ENCODE measurements at places on chromosomes 7 and 10.

GRCh38 chr10:98236862-98237261, 31.1 kb downstream of the LOXL4 start:
- DNase-seq = no peak

- no peak for DNase-seq
These were observed 98.7 kb downstream of the ITIH5 start for GRCh38 chr10:7567911-7568620.

DNA sequence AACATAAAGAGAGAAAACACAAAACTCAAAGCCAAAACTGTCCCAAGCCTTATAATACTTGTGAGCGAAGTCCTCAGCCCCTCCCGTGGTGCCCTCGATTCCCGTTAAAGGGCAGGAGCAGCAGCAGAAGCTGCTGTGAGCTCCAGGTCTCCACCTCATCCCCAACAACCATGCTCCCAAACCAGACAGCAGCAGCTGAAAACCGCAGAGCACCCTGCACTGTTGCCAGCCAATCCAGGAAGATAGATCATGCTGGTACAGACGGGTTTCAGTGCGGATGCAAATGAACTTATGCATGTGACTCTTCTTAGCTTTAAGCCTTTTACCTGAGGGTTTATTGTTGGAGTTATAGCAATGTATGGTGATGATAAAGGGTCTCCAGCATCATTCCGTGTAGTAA, 97.9 kb downstream of the DNAJB6 start:
- no peak for DNase-seq

- no peak for DNase-seq
These were observed 79.4 kb upstream of the DDC start for GRCh38 chr7:50644586-50644985.

DNA sequence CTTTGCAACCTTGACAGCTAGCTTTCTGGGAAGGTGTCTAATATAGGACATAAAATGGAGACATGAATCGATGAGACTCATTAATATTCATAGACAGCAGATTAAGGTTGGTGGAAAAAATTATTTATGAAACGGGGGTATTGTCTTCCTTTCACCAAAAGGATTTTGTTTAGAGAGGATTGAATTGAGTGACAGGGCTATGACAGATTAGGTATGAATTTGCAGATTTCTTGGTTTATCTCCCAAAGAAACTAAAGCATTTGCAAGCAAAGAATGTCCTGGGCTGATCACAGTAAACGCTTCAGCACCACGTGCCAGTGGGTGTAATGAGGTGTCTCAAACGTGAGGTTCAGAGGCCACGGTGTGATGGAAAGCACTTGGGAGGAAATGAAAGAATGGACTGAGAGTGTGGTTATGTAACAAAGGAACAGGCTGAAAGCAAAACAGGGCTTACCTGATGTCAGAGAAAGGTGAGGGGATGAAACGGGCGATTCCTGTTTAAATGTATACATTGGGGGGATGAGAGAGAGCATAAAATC, 329.2 kb upstream of the NPVF start:
- DNase-seq = no peak

DNA sequence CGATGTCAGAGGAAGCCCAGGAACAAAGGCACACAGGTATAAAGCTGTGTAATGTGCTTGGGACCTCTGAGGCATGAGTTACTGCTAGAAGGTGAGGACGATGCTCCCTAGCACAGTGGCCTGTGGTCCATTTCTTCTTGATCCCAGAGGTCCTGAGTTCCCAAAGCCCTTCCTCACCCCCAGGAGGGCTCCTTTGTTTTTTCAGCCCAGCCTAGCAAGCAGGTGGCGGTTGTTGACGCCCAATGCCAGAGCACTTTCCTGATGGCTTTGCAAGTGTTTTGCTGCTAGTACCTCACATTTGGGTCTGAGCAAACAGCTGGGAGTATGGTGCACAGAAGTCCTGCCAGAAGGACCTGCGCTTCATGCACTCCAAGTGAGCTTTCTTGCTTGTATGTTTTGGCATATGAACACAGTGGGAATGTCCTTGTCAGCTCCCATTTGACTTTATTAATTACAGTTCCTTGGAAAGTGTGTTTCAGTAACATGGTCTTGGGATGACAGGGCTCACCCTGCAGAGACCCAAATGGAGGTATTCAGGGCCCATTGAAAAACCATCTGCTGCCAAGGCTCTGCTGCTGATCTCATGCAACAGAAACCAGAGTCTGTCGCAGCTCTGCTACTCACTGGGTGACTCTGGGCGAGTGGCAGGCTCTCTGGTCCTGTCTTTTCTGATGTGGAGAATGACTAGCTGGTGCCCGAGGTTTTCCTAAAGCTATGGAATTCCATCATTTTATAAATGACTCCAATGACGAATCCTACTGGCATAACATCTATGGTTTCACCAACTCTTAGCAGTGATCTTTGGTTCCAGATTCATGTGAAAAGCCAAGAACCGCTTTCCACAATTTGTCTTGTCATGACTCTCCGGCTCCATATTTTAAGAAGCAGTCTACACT, 134.9 kb downstream of the ARID5B start:
- peak; percentile 66 for DNase-seq

GRCh38 chr7:156379324-156380070, 261.1 kb upstream of the RNF32 start:
- no peak for DNase-seq

DNA sequence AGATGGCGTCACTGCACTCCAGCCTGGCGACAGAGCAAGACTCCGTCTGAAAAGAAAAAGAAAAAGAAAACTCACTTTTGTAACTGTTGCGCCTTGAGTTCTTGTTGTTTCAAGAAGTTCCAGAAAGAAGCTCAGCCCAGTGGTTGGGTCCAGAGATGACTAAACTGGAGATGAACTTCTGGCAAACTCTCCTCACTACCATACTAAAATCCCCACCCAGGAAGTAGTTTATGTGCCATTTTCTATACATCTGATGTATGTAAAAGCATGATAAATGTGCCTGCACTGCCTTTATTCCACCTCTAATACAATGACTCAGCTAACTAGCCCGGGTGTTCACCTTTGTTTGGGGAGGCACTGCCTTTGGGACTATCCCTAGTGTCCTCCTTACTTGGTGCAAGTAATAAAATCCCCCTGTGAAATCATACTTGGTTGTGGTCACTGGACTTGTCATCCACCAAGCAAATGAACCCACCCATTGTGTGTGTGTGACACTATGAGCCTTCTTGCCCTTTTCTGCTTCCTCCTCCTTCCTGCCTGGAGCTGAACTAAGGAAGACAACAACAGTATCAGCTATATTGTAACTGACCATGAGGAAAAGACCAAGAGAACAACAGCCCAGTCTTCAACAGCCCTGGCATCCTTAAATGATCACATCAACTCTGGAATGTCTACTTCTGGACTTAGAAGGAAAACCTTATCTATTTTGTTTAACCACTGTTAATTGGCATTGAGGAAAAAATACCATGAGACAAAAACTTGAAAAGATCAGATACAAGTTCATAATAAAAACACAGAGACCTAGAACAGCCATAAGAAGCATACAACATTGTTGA, 33.6 kb downstream of the JMJD1C start:
- DNase-seq = peak; percentile 53

- no peak for DNase-seq
These were observed 319.0 kb downstream of the TNS3 start for GRCh38 chr7:47262881-47263280.

DNA sequence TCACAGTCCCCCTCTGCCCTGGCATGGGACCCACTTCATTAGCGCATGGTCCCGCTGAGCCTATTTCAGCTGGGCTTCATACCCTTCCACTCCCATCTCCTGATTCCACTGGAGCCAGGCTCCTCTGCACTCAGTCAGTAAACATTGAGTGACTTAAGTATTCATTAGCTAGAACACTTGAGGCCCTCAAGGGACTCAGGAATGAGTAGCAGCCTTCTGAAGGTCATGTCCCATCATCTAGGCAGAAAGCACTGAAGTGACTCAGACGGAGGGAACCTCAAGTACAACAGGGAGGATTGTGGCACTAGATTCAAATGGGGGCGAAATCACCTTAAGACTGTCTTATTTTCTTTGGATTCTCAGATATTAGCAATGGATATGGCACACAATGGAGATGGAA, 186.6 kb upstream of the INHBA start:
- peak; percentile 7 for DNase-seq

GRCh38 chr10:59625721-59626522, 83.7 kb downstream of the SLC16A9 start:
- DNase-seq = peak; percentile 49

DNA sequence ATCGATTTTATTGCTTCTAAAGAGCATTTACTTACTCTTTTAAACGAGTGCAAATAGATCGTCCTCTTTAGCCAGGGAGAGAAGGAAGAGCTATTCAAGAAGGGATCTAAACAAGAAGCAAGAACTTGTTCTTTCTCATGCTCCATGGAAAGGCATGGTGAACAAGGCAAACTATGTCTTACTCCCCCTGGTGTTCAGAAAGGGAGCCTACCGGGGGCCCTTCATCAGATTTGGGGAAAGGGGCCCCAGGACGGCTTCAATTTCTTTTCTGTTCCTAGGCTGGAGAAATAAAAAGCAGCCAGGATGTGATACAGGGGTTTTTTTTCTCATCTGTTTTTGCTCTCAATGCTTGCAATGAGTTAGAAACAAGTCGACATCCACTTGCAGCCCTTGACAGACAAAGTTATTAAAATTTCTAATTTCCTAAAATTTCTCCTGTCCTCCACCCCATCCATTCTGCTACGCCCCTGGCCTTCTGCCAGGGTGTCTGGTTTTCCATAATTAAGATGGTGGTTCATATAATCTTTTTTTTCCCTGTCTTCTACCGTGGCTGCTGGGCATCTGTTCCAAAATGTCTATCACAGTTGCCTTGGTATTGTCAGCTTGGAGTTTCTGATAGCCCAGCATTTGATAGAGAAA, 214.4 kb downstream of the CREB5 start:
- DNase-seq = peak; percentile 31

DNA sequence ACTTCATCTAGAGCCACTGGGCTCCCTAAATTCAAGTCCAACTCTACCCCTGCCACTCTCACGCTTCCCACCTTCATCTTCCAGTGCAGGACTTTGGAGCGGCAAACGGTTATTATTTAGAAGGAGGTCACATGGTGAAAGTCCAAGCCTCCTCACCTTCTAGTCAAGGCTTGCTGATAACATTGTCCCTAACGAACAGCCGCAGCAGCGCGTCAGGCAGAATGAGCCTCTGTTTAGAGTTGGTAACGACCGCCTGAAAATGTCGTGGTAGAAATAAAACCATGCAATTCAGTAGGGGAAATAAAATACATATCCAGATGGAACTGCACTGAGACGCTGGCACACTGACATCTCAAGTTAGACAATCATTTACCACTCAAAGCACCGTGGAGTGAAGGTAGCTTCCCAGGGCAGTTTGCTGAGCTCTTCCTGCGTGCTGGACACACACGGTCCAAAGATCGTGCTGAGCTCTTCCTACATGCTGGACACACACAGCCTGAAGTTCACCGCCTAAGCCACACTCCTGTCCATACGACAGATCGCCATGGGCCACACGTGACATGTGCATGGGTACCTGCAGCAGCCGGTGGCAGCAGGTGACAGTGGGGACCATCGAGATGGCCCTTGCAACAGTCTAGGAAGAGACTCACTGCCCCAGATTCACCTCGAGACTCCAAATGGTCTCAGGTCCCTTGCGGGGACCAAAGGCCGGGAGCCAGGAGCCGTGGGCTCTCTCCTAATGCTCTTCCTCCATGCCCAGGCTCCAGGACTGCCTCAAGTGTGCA, 323.5 kb downstream of the PTPRN2 start:
- no peak for DNase-seq

DNA sequence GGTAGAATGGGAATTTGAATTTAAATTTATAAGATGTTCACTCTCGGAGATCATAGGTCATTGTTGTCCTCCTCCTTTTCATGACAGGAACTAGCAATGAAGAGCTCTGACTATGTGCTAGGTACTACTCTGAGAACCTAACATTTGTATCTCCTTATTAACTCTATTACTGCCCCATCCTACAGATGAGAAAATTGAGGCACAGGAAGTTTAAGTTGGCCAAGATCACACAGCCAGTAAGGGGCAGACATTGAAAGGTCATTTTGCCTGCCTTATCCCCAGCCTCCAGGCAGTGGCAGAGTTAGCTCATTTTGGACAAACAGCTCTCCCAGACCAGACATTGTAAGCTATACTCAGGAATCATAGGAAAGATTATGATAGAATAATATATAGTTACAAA, 6.0 kb downstream of the SRGN start:
- DNase-seq = no peak

- no peak for DNase-seq
These were observed 53.5 kb upstream of the PPP2R2D start for GRCh38 chr10:131847241-131847783.

DNA sequence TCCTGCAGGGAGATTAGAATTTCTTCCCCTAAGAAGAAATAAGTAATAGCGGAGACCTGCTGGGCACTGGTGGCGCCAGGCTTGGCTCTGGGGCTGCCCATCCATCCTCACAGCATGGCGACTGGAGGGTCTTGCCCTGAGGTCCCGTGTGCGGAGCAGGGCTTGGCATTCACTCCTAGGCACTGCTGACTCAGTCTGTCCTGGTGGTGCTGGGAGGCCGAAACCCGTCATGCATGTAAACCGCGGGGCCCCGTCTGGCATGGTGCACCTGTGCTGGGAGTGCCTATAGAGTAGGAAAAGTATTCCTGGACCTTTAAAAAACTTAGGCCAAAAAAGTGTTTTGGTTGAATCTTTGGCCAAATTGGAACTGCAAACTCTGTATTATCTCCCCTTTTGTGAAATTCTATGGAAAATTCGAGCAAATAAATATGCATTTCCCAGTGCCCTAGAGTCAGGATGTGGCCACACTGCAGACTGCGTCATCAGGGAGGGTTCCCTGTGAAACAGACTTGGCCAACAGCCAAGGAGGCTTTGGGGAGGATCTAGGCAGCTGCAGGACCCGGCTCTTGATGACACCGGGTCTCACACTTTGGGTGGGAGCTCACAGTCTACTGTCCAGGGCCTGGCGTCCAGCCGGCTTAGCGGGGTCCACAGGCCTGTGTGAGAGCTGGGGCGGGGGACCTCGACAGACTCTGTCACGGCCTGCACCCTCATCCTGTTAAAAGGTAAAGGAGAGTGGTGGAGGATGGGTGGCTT, 122.3 kb downstream of the VIPR2 start:
- no peak for DNase-seq

- DNase-seq = no peak
These were observed 135.9 kb downstream of the LRRN3 start for GRCh38 chr7:111226800-111227199.

GRCh38 chr7:30411897-30412296, 66.7 kb downstream of the NOD1 start:
- DNase-seq = no peak

Measured in astrocyte (in vitro differentiated cells and primary cell).